Daoy (cell line): ENCODE measurements at places on chromosomes 7 and 10. TPM values are rescaled to one million over a fixed set of nuclear protein-coding genes. Genes with fewer than 3 reads are reported as not detected.

DNA sequence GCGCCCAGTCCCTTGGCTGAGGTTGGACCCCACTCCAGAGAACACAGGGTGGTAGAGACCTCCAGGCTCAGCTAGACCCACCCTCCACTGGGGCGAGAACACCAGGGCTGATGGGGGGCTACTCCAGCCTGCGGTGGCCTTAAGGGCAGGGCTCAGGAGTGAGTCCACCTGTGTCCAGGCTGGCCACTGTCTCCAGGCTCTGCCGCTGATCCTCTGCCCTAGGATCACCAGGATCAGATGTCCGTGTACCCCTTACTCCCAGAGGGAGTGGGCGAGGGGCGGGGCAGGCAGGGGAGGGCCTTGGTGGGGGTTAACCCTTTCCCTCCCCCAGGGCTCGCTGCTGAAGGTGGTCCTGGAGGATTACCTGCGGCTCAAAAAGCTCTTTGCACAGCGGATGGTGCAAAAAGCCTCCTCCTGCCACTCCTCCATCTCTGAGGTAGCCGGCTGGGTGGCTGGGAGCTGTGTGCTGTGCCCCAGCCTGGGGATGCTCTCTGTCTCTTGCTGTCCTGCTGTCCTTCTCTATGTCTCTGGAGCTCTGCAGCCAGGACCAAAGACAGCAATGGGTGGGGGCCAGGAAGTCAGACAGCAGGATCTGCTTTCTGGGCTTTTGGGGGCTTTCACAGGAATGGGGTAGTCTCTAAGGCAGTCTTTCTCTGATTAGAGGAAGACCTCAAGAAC, 38.0 kb downstream of the PSAP start:
- no peak for DNase-seq

DNA sequence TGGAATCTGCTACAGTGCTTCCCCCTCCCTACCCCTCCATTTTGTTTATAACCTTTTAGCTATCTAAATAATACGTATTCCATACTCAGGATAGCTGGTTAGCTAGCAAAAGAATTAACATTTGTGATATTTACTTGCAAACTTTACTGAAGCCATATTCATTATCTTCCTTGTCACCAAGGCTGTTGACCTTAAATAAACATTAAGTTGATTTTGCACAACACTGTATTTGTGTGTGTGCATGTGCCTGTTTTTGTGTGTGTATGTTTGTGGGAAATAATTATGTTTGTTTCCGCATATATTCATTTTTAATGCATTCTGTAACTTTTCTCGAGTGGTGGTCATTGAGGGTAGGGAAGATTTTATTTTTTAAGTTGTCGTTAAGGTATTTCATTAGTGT, 15.9 kb downstream of the TMEM60 start:
- DNase-seq: no peak

DNA sequence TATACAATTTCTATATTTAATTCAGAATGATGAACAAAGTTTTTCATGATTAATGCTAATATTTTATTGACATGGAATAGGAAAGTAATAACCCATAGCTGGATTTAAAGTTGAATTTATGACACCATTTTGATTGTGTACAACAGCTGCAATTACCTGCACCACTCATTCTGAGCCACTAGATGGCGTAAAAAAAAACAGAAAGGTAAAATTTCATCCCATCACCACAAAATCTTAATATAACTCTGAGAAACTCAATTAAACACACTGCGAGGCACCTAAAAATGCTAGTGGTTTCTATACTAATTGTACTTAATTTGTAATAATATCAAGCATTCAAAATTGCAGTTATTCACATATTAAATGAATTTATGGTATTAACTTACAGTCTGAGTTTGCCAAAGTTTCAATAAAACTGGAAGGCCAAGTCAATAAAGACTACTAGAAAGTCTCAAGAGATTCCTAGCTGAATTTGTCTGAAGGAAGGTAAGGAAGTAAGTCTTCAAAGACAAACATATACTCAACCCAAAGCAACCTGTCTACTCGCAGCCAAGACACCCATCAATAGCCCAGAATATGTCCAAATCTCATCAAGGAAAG, 182.5 kb downstream of the SKAP2 start:
- DNase-seq: peak; percentile 44

DNA sequence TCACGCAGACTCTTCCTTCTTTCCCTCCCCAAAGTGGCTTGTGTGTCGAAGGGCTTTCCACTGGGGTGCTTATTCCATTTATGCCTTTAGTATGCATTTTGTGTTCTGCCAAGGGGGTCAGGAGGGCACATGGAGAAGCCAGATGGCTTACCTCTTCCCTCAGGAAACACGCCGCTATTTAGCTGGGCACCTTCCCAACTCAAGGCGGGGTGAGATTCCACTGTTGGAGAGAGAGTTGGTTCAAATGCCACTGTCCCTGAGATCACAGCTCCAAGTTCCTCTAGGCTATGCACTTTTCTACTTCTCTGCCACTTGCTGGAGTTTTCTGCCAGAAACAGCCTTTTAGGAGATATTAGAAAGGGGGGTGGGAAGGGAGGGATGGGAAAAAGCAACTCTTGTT, 1091.8 kb downstream of the LRMDA start:
- no peak for DNase-seq

GRCh38 chr7:99029466-99030435, 114.2 kb downstream of the SMURF1 start:
- no peak for DNase-seq

- DNase-seq: no peak
Observed at GRCh38 chr10:69279110-69279509, 814 bp downstream of the HK1 start.

GRCh38 chr10:58697691-58698090, 185.0 kb downstream of the BICC1 start:
- DNase-seq: peak; percentile 38

GRCh38 chr10:65325913-65326312, 1599.9 kb upstream of the LRRTM3 start:
- no peak for DNase-seq

The GPER1 gene
- total RNA-seq: 0.40 and 4.5 TPM in 2 replicates

The ENKUR gene
- total RNA-seq: 0.33 TPM in 1 of 2 replicates, not detected in the other

The CALN1 gene
- total RNA-seq: 1.3 and 2.8 TPM in 2 replicates

The RBP3 gene
- not detected in 2 replicates for total RNA-seq

The H2BK1 gene
- total RNA-seq: not detected in 2 replicates

The KAZALD1 gene
- 3.0 and 12.2 TPM in 2 replicates for total RNA-seq
